Stimulated activated CD8-positive, alpha-beta memory T cell treated with anti-CD3 and anti-CD28 coated beads, Interleukin-4, amount 100 ng/mL, for 1 hour (primary cell): ENCODE measurements at places on chromosomes 6 and 20.

DNA sequence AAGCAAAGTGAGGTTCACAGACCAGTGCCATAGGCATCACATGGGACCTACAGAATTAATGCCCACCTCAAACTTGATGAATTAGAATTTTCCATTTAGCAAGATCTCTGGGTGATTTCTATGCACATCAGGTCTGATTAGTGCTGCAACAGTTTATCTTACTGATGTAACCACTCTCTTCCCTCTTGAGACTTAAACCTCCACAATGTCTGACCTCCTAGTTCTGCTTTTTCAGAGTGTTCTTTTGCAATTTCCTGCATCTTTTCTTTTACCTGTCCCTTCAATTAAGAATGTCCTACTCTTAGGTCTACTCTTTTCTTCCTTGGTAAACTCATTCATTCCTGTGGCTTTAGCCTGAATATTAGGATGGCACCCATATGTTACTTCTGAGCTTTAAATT is 615.3 kb downstream of the TFAP2A start:
- no peak for DNase-seq

DNA sequence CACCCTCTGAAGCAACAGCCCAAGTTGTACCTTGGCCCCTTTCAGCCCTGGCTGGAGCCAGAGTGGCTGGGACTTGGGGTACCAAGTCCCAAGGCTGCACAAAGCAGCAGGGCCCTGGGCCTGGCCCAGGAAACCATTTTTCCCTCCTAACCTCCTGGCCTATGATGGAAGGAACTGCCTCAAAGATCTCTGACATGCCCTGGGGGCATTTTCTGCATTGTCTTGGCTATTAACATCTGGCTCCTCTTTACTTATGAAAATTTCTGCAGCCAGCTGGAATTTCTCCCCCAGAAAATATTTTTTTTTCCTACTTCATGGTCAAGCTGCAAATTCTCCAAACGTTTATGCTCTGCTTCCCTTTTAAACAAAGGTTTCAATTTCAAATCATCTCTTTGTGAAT is 269.4 kb upstream of the CDYL start:
- DNase-seq = no peak

DNA sequence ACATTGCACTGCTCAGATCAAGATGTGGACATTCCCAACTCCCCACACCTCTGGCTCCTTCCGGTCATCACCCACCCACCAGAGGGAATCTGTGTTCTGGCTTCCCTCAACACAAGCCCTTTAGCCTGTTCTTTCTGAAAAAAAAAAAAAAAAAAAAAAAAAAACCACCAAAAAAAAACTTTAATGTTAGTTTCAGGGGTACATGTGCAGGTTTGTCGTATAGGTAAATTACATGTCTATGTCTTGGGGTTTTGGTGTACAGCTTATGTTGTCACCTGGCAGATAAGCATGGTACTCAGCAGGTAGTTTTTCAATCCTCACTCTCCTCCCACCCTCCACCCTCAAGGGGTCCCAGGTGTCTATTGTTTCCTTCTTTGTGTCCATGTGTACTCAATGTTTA is 135.8 kb upstream of the FOXA2 start:
- no peak for DNase-seq

DNA sequence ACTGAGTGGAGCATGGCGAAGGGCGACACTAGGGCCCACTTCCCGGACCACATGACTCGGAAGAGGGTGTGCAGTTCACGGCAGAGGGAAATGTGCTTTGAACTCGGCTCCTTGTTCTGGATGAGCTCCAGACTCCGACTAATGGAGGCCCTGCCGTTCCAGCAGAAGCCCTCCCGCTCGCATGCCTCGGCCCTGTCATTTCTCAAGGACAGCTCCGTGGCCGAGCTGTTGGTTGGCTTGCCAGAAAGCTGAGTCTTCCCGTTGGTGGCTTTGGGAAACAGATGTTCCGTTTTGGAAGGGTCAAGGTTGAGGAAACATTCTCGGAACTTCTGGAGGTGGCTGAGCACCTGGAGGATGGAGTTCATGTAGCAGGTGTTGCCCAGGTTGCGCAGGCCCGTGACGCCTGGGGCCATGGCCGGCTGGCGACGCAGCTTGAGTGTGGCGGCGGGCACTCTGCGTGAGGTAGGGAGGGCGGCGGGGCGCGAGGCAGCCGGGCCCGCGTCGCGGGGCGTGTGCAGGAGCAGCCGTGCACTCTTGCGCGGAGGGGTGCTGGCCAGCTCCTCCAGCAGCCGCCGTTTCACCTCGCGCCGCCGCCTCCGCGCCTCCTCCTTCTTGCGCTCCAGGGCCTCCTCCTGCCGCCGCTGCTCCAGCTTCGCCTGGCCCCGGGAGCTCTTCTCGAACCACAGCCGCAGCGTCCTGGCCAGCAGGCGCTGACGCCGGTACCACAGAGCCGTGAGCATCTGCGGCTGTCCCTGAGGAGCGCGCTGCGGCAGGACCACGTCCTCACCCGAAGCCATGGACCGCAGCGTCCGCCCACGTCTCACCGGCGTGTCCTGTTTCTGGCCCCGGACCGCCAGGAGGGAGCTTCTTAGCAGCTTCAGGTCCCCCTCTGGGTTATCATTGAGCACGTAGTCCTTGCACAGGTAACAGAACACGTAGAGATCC is 18.6 kb downstream of the TOMM6 start:
- no peak for DNase-seq

GRCh38 chr6:112015725-112016124 is 38.2 kb upstream of the CCN6 start:
- DNase-seq = no peak

- no peak for DNase-seq
Measured at GRCh38 chr6:35086636-35087360, 54.3 kb downstream of the TCP11 start.

- no peak for DNase-seq
Measured at GRCh38 chr20:24011282-24011681, 22.7 kb upstream of the GGTLC1 start.

- no peak for DNase-seq
Measured at GRCh38 chr6:136471372-136471771, 78.8 kb downstream of the MAP7 start.
